Activated CD4-positive, alpha-beta memory T cell treated with anti-CD3 and anti-CD28 coated beads for 36 hours (primary cell): ENCODE measurements at places on chromosomes 13 and 19. TPM values are rescaled to one million over a fixed set of nuclear protein-coding genes. Genes with fewer than 3 reads are reported as not detected.

CAMSAP3 gene
- total RNA-seq = 0.17 TPM

SERP2 gene
- total RNA-seq = not detected

BEST2 gene
- not detected for total RNA-seq

PSG4 gene
- not detected for total RNA-seq

MAP3K10 gene
- total RNA-seq = 11.0 TPM

ZNF714 gene
- 18.0 TPM for total RNA-seq

C2CD4C gene
- total RNA-seq = 0.44 TPM

CEACAM7 gene
- not detected for total RNA-seq

EMP3 gene
- total RNA-seq = 168 TPM

- no peak for DNase-seq
Observed at GRCh38 chr13:58906329-58907007, 1257.3 kb downstream of the DIAPH3 start.

DNA sequence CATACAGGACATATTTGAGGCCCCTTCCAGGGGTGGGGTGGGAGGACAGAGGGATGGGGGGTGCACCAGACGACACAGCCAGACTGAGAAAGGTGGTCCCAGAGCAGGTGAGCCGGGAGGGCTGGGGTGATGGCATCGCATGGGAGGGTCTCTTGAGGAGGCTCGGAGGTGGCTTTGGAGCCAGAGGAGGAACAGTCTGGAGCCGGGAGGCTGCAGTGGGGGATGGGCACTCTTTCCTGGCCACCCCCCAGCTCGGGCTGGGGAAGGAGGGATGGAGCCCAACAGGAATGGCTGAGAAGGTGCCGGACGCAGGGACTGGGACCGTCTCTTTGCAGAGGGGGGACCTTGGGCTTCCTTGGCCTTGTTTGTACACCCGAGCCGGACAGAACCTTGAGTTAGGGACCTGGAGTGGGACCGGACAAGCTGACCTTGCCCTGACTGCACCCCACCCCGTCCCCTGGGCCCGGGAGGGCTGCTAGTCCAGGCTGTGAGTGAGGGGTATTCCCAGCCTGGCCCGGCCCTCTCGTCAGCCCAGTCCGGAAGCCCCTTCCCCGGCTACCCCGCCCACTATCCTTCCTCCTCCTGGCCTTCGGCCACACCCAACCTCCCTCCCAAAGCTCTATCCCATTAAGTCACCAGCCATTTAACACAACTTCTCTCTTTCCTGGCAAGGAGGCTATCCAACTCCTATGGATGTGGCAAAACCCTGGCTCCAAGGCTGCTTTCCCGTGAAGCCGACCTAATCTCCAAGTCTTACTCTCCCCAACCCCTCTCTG is 816 bp upstream of the TBXA2R start:
- no peak for DNase-seq

- DNase-seq = no peak
Observed at GRCh38 chr13:59963827-59964226, 199.9 kb downstream of the DIAPH3 start.

GRCh38 chr13:73607489-73608156 is 526.6 kb downstream of the KLF12 start:
- no peak for DNase-seq

GRCh38 chr19:30350692-30351663 is 21.2 kb upstream of the ZNF536 start:
- DNase-seq = no peak

GRCh38 chr19:19053508-19054314 is 10.1 kb upstream of the SLC25A42 start:
- peak; percentile 58 for DNase-seq

DNA sequence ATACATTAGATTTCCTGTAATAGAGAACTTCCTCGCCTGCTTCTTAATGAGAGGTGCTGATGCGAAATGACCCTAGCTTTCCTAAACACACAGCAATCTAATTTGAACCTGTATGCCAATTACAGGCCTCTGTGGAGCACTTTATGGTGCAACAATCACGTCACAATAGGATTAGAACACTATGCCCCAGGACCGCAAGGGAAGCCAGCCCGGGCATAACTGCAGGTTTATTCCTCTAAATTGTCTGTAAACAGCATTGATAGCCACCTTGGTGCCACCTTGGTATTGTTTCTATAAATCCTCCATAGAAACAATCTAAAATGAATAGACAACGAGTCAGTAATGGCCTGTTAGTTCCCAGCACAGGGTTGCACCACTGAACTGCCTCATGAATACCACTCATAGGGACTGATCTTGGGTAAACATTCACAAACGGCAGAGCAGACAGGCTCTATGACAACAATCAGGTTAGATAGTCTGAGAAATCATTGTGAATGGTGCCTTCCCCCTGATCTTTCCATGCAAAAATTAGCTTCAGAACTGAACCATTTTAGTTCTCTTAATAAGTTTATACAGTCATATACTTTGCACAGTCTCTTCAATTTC is 182.5 kb upstream of the OBI1 start:
- DNase-seq = no peak

- DNase-seq = no peak
Observed at GRCh38 chr19:16335226-16335625, 10.6 kb downstream of the KLF2 start.

- no peak for DNase-seq
Observed at GRCh38 chr19:43337737-43338136, 15.7 kb upstream of the CD177 start.

DNA sequence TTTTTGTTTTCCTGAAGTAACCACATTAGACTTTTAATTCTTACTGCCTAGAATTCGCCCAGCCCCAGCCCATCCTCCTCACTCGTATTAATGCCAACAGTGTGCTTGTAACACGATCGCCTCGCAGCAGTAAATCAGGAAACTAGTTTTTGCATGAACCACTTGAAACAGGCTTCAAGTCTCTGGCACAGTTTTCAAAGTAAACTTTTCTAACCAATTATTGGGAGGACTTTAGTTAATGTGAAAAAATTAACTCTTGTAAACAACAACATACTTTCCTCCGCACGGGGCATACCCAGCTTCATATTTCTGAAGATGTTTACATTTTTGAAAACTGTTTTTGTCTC is 39.2 kb downstream of the TNFRSF19 start:
- DNase-seq = no peak

DNA sequence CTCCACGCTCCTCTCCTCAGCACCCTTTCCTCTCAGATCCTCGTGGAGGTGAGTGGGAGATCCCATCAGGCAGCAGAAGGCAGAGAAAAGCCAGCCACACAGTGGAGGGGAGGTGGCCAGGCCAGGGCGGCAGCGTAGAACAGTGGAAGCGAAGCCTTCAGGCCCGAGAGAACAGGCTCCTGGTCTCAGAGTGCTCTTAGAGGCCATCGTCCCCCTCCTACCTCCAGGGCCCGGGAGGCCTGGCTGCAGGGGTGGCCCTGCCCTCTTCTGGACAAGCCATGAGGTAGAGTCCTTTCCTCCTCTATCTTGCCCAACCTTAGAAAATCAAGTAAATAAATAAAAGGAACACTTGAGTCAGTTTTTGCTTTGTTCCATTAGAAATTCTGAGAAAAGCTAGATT is 202.0 kb downstream of the KATNAL1 start:
- DNase-seq = no peak

DNA sequence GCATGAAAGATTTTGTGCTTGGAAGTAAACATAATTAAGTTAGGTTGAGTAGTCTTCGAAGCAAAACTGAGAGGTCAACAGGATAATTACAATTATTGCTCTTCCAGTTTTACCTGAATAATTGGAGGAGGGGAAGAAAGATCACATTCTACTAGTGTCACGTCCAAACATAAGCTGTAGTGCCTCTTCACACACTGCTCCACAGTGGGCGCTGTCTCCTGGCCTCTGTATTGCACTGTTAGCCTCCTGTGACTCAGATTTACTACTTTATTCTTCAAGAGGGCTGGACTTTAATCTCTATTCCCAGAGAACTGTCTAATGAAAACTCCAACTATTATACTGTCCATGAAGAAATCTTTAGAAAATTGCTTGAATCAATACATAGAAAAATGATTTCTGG is 62.9 kb downstream of the TRPC4 start:
- DNase-seq = no peak
